ENCODE measurements at places on chromosomes 7 and 10.

DNA sequence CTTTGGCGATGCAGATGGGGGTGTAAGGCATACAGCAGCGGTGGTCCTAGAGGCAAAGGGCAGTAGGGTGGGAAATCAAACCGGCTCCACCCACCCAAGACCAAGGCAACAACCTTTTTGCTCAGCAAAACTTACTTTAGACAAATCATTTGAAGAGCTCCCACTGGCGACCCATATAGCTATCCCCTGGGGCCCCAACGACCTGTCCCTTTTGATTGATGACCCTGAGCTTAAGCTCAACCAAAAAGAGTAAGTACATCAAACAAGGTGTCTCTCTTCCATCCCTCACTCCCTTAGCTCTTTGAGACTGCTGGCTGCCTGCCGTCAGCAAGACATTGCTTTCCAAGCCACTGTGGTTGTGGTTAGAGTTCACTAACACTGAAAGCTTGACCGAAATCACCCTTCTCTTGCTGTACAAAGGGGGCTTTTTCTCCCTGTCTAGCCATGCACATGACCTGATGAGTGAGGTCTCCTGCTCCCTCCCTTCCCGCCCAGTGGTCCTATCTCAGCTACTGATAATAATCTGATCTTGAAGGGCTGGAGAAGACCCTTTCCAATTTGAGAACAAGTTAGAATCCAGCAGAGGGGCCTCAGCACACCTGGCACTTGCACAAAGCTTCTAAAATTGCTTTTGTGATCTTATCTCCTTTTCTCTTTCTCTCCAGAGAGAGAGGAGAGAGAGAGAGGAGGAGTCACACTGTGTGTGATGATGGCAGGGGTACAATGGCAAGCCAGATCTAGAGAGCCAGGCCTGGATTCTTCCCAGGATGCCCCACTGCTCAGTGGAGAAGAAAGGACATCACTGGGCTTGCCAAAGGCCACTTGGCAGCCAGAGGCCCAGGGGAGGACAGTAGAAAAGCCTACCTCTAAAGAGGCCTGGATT is 42.2 kb downstream of the XPNPEP1 start:
- DNase-seq: no peak

- no peak for DNase-seq
Measured at GRCh38 chr7:25567430-25567829, 339.1 kb upstream of the NPVF start.

DNA sequence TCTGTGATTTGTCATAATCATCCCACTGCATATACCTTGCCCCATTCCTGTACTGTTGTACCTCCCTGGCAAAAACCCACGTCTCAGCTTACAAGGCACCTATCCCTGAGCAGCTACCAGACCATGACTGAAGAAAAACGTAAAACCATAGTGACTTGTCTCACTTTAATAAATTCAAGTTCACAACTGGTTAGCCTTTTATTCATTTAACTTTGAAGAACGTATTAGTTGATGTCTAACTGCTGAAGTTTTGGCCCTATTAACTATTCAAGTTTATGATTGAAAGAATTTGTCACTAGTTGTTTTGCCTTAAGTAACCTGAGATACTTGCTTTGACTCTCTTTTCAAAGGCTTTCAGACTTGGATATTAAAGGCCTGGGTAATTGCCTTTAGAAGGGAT is 59.7 kb downstream of the GALNT11 start:
- DNase-seq: no peak

- no peak for DNase-seq
Measured at GRCh38 chr7:14590206-14590605, 312.3 kb downstream of the DGKB start.

GRCh38 chr10:113384181-113384580 is 168.7 kb upstream of the HABP2 start:
- no peak for DNase-seq

DNA sequence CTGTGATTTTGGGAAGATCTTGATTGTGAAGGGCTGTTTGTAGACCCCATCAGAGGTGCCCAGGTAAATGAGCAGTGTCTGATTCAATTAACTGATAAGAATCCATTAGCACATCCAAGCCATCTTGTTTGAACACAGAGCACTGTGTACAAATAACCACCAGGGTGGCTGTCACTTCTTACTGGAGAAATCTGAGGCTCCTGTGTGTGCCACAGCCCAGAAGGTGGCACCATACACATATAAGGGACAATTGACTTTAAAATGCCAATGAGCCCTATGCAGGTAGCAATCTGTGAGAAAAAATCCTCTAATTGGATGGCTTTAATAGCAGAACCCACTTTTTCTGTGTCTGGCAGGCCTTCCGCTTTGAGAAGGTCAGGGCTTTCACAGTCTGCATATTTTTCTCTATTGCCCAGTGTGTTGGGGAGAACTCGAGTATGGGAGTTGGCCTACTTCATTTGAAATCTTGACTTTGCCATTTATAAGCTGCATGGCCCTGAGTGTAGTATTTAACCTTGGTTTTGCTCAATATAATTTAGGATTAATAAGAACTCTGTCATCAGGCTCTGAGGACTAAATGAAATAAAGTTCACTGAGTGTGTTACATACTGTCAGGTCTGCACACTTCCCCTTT is 517.4 kb downstream of the CCSER2 start:
- DNase-seq: peak; percentile 21

- peak; percentile 85 for DNase-seq
Measured at GRCh38 chr10:132961787-132962622, 19.6 kb upstream of the CFAP46 start.

DNA sequence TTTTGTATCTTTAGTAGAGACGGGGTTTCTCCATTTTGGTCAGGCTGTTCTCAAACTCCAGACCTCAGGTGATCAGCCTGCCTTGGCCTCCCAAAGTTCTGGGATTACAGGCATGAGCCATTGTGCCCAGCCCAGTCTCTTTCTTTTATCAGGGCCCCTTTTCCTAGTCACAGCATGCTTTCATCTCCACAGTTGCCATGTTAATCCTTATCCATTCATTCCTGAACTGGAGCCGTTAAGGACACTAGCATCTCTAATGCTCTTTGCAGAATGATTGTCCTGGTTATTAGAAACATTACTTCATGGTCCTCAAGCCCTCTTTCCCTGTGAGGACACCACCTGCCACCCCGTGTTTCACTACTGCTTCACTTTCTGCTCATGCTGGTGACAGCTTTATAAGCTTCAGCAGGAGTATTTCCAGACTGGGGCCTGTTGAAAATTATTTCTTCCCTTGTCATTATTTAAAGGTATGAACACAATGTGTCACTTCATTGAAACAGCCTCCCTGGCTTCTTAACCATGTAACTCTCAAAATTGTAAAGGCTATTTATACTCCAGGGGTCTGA is 313.9 kb downstream of the BMPER start:
- no peak for DNase-seq

Measured in WTC11 (cell line).